ENCODE measurements at places on chromosomes 13 and 19.

DNA sequence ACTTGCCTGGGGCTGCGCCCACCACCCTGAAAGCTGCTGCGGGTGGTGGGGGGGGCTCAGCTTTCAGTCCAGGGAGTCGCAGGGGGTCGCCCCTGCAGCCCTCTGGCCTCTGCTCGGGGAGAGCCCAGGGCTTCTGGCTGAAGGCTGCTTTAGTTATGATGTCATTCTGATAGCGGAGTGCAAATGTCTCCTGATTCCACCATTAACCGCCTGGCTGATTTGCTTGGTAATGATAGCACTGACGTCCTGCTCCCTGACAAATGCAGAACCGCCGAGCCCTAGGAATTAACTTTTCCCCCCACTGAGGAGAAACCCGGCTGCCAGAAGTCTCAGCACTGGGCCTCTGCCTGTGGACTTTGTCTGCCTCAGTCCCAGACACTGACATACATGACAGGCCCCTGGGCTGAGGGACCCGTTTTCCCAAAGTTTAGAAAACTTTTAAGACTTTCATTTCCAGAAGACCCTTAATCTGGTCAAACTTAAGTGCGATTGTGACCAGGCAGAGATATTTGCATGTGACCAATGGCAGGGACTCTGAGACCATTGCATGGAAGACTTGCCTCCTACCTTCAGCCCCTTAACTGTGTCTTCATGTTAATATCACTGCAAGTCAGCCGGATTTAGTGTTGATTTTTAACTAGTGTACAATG is 142.5 kb upstream of the ZNF536 start:
- DNase-seq = no peak

DNA sequence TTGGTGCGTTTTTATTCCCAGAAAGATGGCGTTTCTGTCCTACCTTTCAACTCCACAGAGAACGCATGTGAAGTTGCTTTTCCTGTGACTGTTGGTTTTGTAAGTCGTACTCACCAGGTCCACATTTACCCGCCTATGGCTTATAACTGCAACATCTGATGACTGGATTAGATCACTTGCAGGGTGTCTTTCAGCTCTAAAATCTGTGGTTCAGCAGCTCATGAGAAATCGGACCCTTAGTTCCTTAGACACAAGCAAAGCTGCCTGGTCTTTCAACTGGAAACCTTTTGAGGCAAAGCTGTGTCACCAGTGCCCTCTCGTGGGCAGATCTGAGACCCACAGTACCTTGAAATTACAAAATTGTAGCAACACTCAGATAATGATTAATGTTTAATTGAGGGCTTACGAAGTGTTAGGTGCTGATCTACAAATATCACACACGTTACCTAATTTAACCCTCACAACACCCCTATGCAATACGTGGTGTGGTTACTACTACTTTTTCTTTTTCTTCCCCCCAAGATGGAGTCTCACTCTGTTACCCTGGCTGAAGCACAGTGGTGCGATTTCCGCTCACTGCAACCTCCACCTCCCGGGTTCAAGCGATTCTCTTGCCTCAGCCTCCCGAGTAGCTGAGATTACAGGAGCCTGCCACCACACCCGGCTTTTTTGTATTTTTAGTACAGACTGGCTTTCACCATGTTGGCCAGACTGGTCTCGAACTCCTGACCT is 65.4 kb downstream of the RUBCNL start:
- DNase-seq = peak; percentile 76

DNA sequence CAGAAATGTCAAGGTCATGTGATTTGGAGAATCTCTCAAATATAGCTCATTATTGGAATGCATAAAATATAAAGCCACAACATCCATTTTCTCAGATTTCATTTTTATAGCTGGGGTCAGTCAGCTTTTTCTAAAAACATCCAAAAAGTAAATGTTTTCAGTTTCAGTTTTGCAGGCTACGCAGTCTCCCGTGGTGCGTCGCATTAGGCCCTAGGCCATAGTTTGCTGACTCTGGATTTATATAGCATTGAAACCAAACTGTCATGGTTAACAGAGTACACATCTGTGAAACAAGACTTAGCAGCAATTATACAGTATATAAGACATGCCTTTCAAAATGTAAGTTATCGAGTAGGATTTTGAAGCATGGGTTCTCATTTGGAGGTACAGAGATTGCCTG is 140.0 kb downstream of the IRS2 start:
- DNase-seq = no peak

DNA sequence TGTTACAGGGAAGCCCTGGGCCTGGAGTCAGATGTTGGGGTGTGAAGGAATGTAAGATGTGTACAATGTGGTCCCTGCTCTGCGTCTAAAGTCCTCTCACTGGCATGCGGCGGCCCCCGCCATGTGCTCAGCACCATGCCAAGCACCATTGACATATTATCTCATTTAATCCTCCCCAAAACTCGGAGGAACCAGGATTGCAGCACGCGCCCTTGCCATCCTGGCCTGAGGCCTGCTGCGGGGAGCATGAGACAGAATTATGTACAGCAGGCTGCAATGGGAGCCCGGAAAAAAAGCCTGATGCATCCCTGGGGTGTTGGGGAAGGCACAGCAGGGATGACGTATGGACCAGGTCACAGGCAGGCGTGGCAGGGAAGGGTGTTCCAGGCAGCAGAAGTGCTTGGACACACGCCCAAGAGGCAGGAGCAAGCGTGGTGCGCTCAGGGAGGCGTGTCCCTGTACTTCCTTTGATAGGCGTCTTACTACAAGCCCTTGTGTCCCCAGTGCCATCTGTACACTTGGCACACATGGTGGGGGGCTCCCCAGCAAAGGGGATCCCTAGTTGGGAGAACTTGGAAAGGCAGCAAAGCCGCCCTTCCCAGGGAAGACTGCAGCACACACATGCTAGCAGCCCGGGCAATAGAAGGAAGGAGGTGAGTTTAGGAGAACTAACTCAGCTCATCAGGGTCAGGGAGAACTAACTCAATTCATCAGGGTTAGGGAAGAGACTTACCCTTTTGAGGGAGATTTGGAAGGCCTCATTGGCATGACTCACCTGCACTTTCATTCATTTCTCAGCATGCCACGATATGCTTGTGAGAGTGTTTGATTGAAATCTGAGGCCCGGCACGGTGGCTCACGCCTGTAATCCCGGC is 3.4 kb downstream of the EVI5L start:
- no peak for DNase-seq

GRCh38 chr19:32870981-32871451 is 1.4 kb upstream of the SLC7A9 start:
- DNase-seq = no peak

- no peak for DNase-seq
Measured at GRCh38 chr13:21322327-21322965, 136.7 kb downstream of the ZDHHC20 start.

- no peak for DNase-seq
Measured at GRCh38 chr13:113041293-113041690, 64.3 kb upstream of the F7 start.

- no peak for DNase-seq
Measured at GRCh38 chr13:99361197-99361596, 54.0 kb upstream of the GPR183 start.

DNA sequence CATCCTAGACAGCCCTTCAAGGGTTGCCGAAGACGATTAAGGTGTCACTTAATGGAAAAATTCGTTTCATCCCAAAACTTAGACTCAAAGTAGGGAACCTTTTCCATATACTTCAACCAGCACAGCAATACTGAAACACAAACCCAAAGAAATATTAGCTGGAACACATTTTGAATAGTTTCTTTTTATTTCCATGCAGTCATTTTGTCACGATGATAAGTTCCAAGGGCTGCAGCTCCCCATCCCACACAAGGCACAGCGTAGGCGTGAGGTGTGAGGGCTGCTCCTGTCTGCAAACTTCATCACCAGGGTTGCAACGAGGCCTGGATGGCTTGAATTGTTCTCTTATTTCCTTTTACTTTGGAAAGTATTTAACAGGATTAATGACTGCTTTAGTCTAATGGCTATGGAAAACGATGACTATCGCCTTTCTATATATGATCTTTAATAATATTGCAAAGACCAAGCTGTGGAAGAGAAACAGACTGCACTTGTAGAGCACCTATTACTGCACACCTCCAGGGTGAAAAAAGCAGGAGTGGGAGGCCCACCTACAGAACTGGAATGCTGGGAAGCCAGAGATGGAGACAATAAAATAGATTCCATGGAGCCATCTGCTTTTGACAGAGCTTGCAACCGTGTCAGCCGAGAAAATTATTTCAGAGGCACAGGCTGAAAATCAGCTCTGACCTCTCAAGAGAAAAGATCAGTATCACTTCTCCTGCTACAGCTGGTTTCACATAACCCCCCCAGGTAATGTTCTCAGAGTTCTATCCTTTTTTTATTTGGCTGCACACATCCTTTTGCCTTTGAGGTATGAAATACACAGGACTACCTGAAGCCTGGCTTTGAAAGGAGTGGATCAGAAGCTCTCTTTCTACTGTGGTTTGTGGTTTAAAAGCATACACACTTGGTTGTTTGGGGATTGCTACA is 274.5 kb upstream of the NBEA start:
- no peak for DNase-seq

DNA sequence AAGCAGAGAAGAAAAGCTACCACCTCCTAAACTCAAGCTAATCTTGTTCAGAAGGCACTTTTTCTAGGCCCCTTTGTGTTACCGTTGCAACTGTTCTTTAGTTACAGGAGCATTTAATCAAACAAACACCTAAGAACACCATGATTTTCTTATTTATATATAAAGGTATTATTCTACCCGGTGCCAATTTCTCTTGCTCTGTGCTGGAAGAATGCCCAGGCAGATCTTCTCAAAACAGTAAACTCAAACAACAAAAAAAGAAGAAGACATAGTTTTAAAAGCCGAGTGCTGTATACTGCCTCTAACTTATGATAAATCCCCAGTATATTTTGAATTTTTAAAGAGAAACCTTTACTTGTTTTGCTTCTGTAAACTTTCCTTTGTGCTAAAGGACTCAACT is 20.4 kb downstream of the SLC7A1 start:
- DNase-seq = no peak

- DNase-seq = no peak
Measured at GRCh38 chr19:4090356-4091220, 23.9 kb upstream of the ZBTB7A start.

DNA sequence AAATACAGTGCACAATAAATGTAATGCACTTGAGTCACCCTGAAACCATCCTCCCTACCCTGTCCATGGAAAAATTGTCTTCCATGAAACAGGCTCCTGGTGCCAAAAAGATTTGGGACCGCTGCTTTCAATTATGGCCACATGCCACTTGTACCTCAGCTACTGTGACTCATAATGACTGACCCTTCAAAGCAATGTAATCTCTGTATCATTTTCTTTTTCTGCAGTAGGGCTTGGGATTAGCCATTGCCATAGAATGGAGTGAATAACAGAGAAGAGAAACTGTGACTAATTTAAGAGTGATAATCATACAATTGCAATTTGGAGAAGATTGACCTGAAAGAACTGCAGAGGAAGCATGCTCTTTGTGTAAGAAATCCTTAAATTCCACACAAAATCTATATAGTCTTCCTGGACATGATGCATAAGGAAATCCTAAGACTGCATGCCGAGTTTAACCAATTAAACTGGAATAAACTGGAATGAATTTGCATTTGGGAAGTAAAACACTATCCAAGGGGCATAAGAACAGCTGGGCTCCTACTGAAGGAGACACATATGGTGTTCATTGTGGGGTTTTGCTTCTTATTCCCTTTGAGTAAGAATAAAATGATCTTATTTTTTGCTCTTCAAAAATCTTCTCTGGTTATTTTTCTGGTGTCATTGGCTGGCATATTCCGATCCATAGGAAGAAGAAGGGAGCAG is 59.5 kb upstream of the SLC7A1 start:
- DNase-seq = no peak

DNA sequence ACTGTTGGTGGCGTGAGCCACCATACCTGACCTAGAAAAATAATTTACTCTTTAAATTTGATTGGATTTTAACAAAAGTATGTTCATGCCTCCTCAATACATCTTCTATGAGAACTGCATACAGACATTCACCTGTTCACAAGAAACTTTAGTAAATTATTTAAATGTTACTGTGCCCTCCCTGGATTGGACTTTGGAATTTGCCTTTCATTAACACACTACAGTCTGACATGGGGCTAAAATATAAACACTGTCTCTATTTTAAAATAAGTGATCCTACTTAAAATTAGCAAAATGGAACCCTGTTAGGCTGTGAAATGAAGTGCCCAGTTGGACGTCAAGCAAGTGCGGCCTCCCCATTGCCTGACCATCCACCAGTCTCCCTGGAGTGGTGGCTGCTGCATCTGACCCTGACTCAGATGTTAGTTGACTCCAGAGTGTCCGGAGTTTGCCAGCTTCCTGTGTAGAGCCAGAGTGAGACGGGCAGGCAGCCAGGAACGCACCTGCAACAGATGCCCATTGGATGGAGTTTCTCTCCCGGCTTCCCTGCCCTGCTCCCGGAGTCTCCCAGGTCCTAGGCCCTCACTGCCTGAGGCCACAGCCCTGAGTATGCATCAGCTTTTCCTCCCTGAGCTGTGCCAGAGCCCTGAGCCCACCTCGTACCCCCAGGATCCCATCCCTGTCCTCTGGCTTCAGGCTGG is 45.9 kb upstream of the ATP11A start:
- no peak for DNase-seq

- DNase-seq = no peak
Measured at GRCh38 chr13:67841071-67841470, 610.9 kb upstream of the PCDH9 start.
